ENCODE measurements at places on chromosomes 6 and 20.

- peak; percentile 80 for ATAC-seq
Observed at GRCh38 chr20:21505161-21505809, 8.6 kb downstream of the NKX2-2 start.

- ATAC-seq: no peak
Observed at GRCh38 chr6:62999796-63000195, 211.5 kb upstream of the FKBP1C start.

DNA sequence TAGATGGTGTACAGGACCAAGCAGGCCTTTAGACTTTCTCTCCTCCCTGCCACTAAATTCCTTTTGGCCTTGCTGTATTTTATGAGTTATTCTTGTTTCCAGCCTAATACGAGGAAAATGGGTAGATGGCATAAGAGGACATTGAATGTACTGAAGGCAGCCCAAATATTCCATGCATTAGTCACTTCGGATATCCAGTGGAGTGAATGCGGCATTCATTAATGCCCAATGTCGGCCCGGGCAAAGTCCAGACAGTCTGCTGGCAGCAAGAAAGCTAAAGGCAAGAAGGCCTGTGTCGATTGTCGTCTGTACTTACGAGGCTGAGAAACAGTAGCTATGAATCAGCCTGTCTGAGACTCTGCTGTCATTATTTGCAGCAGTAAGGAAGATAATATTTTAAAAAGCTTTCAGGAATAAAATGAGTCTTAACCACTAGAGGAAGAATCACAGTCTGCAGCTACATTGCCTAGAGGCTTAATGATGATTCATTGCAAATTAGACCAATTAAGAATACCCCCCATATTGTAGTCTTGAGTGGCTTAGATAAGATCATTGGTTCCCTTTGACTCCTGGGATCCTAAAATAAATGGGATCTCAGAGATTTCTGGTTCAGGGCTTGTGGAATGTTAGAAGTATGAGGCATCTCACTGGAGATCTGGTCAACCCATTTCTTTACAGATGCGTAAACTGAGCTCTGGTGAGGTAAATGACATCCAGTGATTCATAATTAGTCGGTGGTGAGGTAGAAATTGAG, 534.1 kb upstream of the JAG1 start:
- peak; percentile 63 for ATAC-seq

- no peak for ATAC-seq
Observed at GRCh38 chr6:134795691-134796090, 154.2 kb downstream of the ALDH8A1 start.

Data from esophagus mucosa (tissue), 1 donor.